CD4-positive, CD25-positive, alpha-beta regulatory T cell (primary cell): ENCODE measurements at places on chromosomes 12 and 14.

GRCh38 chr12:96352161-96352835, 47.9 kb downstream of the CDK17 start:
- H3K4me1 ChIP-seq: peaks cover 35% of the 10 kb centered on the region
- no peaks in the 10 kb centered on the region for H3K36me3 ChIP-seq
- H3K27ac ChIP-seq: no peak overlapping the region
- peak overlapping the region; percentile 39 for H3K4me3 ChIP-seq
- no peak for DNase-seq
- H3K27me3 ChIP-seq: no peaks in the 10 kb centered on the region

DNA sequence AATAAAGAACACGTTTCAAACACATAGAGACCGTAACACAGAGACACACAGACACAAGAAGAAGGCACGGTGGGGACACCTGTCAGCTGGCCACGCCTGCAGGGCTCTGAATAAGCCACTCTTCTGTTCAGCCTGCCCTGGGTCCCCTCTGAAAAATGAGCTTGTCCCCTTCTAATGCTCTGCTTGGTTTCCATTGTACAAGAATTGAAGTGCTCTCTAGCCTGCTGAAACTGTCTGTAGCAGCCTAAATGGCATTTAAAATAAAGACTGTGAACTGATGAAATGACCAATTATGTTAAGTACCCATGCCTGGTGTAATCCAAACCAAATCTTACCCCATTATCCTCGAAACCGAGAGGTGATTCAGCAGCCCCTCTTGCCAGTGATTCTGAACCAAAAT, 139.8 kb downstream of the FOXN3 start:
- H3K4me3 ChIP-seq: no peak overlapping the region
- DNase-seq: no peak
- no peak overlapping the region for H3K27ac ChIP-seq
- H3K4me1 ChIP-seq: peaks cover 9% of the 10 kb centered on the region
- no peaks in the 10 kb centered on the region for H3K27me3 ChIP-seq

- no peak overlapping the region for H3K27ac ChIP-seq
- no peaks in the 10 kb centered on the region for H3K36me3 ChIP-seq
- no peaks in the 10 kb centered on the region for H3K4me1 ChIP-seq
- H3K27me3 ChIP-seq: no peaks in the 10 kb centered on the region
These were observed 260.5 kb downstream of the ADAMTS20 start for GRCh38 chr12:43291516-43291915.

- no peak overlapping the region for H3K27ac ChIP-seq
- H3K27me3 ChIP-seq: no peaks in the 10 kb centered on the region
- H3K36me3 ChIP-seq: no peaks in the 10 kb centered on the region
These were observed 132.1 kb downstream of the ANKS1B start for GRCh38 chr12:99852666-99853065.

DNA sequence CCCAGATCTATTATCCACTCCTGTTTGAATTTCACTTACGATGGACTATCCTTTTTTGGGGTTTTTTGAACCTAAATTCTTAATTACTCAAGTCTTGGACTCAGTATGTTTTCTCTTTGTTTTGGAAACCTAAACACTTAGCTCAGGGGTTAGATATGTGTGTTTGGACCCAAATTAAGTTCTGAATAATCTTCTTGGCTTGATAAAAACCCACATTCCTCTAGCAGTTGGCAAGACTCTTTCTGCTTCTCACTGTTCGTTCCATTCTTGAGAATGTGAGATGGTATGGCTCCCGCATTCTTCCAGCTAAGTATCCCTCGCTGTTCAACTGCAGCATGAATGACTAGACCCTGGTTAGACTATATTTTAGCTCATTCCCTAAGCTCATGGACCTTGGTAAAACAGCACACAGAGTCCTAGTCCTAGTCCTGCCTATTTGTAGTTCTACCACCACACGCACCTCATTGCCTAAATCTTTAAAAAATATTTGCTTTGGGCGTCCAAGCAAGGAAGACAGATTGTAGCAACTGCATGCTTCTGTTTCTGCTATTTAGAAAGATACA, 860.0 kb downstream of the RPS29 start:
- no peaks in the 10 kb centered on the region for H3K4me1 ChIP-seq
- H3K27me3 ChIP-seq: no peaks in the 10 kb centered on the region
- no peak overlapping the region for H3K4me3 ChIP-seq
- no peak for DNase-seq
- no peaks in the 10 kb centered on the region for H3K36me3 ChIP-seq

- H3K27me3 ChIP-seq: no peaks in the 10 kb centered on the region
- H3K36me3 ChIP-seq: no peaks in the 10 kb centered on the region
- no peak for DNase-seq
- H3K27ac ChIP-seq: no peak overlapping the region
- H3K4me3 ChIP-seq: no peak overlapping the region
These were observed 2.9 kb downstream of the POLR3B start for GRCh38 chr12:106360400-106360994.

- H3K4me1 ChIP-seq: no peaks in the 10 kb centered on the region
- H3K36me3 ChIP-seq: no peaks in the 10 kb centered on the region
- peaks cover 18% of the 10 kb centered on the region for H3K27me3 ChIP-seq
- DNase-seq: no peak
These were observed 48.0 kb downstream of the IRAK3 start for GRCh38 chr12:66236969-66237368.

- no peak overlapping the region for H3K27ac ChIP-seq
- DNase-seq: no peak
- no peak overlapping the region for H3K4me3 ChIP-seq
- H3K36me3 ChIP-seq: no peaks in the 10 kb centered on the region
- no peaks in the 10 kb centered on the region for H3K27me3 ChIP-seq
These were observed 179.6 kb upstream of the LMO3 start for GRCh38 chr12:16785524-16785923.

GRCh38 chr12:44295958-44296623, 460.2 kb downstream of the TMEM117 start:
- DNase-seq: no peak
- no peak overlapping the region for H3K4me3 ChIP-seq
- H3K27me3 ChIP-seq: no peaks in the 10 kb centered on the region
- H3K27ac ChIP-seq: no peak overlapping the region
- H3K36me3 ChIP-seq: no peaks in the 10 kb centered on the region
- no peaks in the 10 kb centered on the region for H3K4me1 ChIP-seq

DNA sequence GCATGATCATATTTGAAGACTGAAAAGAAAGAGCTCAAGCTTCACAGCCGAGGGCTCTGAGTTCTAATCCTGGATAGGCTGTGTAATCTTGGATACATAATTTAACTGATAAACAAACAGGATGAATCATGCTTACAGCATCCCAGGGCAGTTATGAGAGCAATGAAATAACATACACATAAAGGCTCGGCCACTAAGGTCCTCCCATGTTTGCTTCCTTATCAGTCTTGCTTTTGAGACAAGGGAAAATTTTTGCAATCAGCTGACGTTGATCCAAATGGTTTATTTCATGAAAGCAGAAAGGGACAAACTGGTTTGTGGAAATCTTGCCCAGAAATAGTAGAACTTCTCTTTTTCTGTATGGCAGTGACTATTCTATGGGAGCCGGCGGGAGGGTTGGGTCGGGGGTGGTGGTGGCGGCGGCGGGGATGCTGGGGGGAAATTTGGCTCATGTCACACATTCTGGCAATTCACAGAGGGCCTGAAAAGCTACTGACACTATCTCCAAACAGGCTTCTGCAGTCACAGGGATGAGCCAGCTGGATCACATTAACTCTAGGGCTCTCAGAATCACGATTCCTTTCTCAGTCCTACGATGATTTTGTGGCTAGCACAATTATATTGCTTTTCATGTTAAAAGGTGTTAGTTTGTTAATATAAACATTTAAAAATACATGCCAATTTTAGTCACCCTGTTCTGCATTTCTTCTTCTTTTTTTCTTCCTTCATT, 124.5 kb downstream of the SLC8A3 start:
- H3K27ac ChIP-seq: no peak overlapping the region
- no peak overlapping the region for H3K4me3 ChIP-seq
- no peak for DNase-seq
- no peaks in the 10 kb centered on the region for H3K4me1 ChIP-seq

DNA sequence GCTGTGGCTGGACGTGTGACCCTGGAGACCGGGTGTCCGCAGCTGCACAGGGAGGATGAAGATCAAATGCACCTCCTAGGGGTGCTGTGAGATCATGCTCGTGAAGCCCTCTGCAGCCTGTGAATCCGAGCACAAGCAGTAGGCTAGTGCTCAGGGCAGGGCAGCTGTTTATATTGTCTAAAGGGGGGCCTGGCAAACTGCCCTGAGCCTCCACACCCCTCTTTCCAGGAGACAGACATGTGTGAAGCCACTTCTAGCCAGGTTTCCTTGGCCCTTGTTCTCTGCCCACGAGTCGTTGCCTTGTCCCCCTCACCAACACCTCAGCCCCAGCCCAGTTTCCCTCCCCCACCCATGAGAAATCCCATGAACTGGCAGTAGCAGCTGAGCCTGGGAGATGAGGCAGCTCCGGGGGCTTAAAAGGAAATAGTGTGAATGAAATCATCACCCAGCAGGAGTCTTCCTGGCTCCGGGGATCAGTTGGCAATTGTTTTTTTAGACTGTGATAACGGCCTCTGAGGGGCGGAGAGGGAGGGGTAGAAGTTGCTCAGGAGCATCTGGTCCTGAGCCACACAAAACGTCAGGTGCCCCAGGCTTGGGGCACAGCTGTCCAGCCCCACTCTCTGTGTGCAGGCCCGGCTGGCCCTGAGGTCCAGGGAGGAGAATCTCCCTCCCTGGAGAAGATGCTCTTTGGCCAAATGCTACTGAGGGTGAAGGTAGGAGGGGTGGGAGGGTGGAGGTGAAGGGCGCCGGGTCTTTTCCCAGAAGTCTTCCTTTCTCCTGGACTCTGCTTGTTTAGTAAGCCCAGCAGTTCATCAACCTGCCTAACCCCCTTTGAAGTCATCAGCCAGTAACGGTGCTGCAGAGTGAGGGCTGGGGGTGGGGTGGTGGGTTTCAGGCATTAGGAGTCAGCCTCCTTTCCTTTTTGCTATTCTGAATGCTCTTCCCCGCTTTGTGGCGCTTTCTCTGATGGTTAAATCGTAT, 4.0 kb downstream of the FGF6 start:
- H3K27me3 ChIP-seq: peaks cover 2% of the 10 kb centered on the region
- no peaks in the 10 kb centered on the region for H3K36me3 ChIP-seq
- no peak overlapping the region for H3K27ac ChIP-seq
- no peaks in the 10 kb centered on the region for H3K4me1 ChIP-seq
- DNase-seq: no peak
- H3K4me3 ChIP-seq: no peak overlapping the region

DNA sequence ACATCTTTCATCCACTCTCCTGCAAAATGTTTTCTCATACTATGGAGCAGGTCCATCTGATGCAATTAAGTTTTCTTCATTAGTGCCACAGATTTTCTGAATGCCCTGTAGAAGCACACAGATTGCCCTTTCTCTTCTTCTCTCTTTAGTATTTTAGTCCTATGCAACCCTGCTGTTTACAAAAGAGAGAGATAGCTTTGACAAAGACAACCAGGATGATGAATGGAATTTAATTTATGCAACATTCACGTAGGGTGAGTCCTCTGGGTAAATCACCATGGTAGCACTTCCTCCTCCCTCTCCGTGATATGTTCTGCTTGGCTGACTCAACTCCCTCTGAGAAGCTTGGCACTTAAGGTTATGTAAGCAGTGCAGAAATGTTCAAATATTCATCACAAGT, 400.9 kb upstream of the PDE3A start:
- no peaks in the 10 kb centered on the region for H3K36me3 ChIP-seq
- no peak for DNase-seq
- no peaks in the 10 kb centered on the region for H3K27me3 ChIP-seq
- no peaks in the 10 kb centered on the region for H3K4me1 ChIP-seq
- H3K27ac ChIP-seq: no peak overlapping the region
- H3K4me3 ChIP-seq: no peak overlapping the region

- no peaks in the 10 kb centered on the region for H3K4me1 ChIP-seq
- H3K4me3 ChIP-seq: no peak overlapping the region
These were observed 368.6 kb upstream of the USP15 start for GRCh38 chr12:61891632-61892031.

DNA sequence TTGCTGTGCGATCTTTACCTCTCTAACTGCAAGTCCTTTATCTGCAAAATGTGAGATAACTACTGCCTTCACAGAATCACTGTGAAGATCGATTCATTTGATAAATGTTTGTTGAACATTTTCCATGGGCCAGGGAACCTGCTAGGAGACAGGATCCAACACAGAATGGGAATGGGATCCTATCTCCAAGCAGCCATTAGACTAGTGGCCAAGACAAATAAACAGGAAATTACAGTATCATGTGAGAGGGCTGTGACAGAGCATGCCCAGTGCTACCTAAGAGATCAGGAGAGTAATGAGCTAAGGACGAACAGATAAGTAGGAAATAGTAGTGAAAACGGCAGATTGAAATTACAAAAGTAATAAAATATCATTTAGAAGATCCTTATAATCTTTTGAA, 105.7 kb downstream of the GRIN2B start:
- no peaks in the 10 kb centered on the region for H3K4me1 ChIP-seq
- no peaks in the 10 kb centered on the region for H3K27me3 ChIP-seq
- H3K27ac ChIP-seq: no peak overlapping the region

DNA sequence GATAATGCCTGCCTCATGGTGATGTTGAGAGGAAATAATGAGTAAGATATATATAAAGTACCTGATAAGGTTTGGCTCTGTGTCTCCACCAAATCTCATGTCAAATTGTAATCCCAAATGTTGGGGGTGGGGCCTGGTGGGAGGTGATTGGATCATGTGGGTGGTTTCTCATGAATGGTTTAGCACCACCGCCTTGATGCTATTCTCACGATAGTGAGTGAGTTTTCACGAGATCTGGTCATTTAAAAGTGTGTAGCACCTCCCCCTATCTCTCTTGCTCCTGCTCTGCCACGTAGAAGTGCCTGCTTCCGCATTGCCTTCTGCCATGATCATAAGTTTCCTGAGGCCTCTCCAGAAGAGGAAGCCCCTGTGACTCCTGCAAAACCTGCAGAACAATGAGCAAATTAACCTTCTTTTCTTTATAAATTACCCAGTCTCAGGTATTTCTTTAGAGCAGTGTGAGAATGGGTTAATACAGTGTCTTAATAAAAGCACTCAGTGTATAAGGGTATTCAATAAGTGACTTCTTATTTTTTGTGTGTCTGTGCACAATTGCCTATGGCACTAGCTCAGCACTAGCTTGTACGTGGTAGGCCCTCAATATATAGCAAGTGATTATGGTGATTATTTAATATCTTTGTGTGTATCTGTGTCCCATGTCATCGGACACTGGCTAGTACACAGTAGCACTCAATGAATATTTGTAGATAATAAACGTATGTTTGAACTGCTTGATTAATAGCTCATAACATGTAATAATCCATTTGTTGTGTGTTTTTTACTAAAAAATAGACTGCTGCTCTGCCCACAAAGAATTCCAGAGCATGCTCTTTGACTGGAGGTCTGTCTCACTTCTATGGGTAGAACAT, 138.1 kb upstream of the LMNTD1 start:
- H3K27me3 ChIP-seq: no peaks in the 10 kb centered on the region
- no peak overlapping the region for H3K27ac ChIP-seq
- no peak overlapping the region for H3K4me3 ChIP-seq
- no peak for DNase-seq

- H3K4me1 ChIP-seq: peaks cover 48% of the 10 kb centered on the region
- peak overlapping the region; percentile 87 for H3K27ac ChIP-seq
- H3K36me3 ChIP-seq: no peaks in the 10 kb centered on the region
These were observed 2.4 kb downstream of the SLC11A2 start for GRCh38 chr12:51023625-51024382.

GRCh38 chr14:105877645-105878044, 351.3 kb downstream of the TMEM121 start:
- H3K36me3 ChIP-seq: no peaks in the 10 kb centered on the region
- DNase-seq: no peak
- no peaks in the 10 kb centered on the region for H3K4me1 ChIP-seq
- no peaks in the 10 kb centered on the region for H3K27me3 ChIP-seq
